T follicular helper cell (primary cell): ENCODE measurements at places on chromosomes 2 and 18.

DNA sequence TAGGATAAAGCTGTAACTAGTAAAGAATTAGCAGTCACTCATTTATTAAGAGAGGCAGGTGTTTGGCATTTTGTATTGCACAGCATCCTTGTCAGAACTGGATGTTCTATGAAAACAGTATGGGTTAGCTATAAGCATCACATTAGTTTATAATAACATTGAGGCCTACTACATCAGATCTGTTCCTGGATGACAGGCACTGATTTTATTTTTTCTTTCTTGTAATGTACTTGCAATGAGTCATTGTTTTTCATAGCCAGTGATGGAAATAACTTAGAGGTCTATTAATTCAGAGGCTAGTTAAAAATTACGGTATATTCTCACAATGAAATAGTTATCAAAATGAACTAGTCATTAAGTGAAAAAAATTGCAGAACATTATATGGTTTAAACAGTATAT lies 13.0 kb upstream of the RMDN2 start:
- no peak for DNase-seq

DNA sequence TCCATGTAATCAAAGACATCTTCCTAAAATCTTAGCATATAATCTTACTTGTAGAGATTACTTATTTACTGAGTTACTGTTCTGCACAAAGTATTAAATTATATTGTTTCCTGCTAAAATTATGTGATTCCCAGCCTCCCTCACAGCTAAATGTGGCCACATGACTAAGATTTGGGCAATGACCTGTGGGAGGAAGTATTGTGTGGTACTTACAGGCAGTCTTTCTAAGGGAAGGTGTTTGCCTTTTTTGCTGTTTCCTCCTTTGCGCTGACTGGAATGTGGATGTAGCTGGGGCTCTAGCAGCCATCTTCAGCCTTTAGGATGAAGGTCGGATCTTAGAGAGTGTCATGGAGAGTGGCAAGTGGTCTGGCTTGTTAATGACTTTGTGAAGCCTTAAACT lies 146.3 kb upstream of the APCDD1 start:
- DNase-seq, result no peak

DNA sequence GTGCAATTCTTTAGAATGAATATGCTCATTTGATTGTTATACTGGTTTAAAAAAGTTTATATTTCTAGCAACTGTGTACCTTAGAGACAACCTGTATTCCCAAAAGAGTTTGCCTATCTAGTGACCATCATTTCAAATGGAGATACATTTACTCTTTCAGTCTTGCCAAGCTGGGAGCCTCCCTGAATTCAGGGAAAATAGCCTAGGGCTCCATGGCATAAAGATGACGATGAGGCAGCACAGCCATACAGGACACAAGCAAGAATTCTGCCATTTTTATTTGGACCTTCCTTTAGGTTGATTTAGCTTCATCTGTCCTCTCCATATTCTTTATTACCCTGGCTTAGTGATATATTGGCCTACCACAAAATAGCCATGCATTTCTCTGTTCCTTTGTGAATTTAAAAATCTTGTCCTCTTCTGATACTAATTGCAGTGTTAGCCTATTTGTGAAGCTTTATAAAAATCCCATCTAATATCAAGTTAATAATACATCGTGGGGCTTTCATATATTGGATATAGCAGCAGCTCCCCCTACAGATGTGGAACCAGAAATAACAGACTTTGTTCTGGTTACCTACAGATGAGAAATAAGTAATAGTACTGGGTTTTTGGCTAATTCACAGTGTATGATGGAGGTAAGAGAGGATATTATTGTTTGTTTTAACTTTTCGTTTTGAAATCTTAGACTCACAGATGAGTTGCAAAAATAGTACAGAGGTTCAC lies 1661.9 kb upstream of the PIK3C3 start:
- DNase-seq, result no peak

GRCh38 chr18:58225101-58225500 lies 181.1 kb downstream of the NEDD4L start:
- DNase-seq, result no peak

- DNase-seq, result no peak
Measured at GRCh38 chr2:72548081-72548764, 277.6 kb downstream of the EXOC6B start.

- DNase-seq, result no peak
Measured at GRCh38 chr2:219214141-219214540, 4.6 kb downstream of the ABCB6 start.

DNA sequence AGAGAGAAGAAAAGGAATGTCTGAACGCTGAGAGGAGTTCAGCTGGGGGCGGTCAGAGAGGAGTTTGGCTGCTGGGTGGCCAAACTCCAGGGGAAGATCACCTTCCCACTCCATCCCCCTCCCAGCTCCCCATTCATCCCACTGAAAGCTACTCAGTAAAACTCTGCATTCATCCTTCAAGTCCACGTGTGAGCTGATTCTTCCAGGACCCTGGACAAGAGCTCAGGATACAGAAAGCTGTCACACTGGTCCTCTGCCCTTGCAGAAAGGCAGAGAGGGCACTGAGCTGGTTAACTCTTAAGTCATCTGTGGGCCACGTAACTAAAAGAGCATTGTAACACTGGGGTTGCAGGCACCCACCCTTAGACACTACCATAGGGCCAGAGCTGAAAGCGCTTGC lies 132.1 kb upstream of the ARL4C start:
- no peak for DNase-seq

DNA sequence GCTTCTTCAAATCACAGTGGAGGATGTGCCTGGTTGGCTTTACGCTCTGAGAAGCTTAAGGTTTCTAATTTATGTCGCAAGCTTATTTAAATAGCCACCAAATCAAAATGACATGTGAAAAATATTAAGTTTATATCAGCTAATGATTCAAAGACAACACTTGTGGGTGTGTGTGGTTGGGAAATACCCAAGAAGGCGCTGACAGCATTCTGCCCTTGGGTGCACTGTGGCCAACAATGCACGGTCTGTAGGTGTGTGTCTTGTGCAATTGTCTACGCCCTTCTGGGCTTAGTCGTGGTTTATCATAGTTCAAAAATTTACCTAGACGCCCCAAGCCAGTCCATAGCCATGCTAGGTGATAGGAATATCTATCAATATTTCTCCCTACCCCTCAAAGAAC lies 60.9 kb downstream of the KCTD1 start:
- DNase-seq, result no peak

GRCh38 chr2:85444629-85445172 lies 26.2 kb downstream of the SH2D6 start:
- DNase-seq, result no peak

- DNase-seq, result no peak
Measured at GRCh38 chr2:42835577-42836371, 43.4 kb upstream of the HAAO start.

DNA sequence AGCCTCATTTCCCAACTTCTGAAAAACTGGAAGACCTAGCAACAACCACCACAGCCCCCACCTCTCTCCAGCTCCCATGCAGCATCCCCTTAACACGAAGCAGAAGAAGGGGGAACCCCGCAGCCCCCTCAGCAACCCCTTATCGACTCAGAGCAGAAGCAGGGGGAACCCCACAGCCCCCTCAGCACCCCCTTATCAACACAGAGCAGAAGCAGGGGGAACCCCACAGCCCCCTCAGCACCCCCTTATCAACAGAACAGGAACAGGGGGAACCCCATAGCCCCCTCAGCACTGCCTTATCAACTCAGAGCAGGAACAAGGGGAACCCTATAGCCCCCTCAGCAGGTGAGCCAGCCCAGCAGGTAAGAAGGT lies 6.7 kb downstream of the SLC66A2 start:
- DNase-seq, result no peak

- no peak for DNase-seq
Measured at GRCh38 chr18:57022716-57023115, 124.2 kb upstream of the BOD1L2 start.

GRCh38 chr2:106825161-106825560 lies 60.8 kb downstream of the ST6GAL2 start:
- no peak for DNase-seq

- DNase-seq, result no peak
Measured at GRCh38 chr2:109386004-109386695, 227.6 kb downstream of the SEPTIN10 start.

DNA sequence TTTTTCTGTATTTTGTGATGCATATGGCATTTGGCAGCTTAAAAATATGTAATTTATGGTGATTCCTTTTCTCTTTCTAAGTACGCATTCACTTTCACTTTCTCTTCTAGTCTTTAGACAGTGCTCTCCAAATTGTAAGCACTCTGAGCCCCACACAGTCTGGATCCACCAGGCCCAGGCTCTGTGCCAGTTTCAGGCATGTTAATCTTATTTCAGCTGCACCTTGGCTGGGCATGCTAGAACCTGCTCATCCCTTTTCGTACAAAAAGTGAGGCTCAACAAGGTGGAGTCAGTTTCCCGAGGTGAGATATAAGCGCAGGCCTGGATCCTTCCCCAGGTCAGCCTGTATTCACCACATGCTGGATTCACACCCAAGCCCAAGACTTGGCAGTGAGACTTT lies 203.9 kb downstream of the MTX2 start:
- DNase-seq, result no peak

GRCh38 chr2:35651688-35652323 lies 703.8 kb upstream of the CRIM1 start:
- DNase-seq, result no peak

- no peak for DNase-seq
Measured at GRCh38 chr2:151930042-151930441, 101.8 kb upstream of the ARL5A start.

- DNase-seq, result no peak
Measured at GRCh38 chr2:120222186-120223033, 790 bp downstream of the TMEM185B start.

DNA sequence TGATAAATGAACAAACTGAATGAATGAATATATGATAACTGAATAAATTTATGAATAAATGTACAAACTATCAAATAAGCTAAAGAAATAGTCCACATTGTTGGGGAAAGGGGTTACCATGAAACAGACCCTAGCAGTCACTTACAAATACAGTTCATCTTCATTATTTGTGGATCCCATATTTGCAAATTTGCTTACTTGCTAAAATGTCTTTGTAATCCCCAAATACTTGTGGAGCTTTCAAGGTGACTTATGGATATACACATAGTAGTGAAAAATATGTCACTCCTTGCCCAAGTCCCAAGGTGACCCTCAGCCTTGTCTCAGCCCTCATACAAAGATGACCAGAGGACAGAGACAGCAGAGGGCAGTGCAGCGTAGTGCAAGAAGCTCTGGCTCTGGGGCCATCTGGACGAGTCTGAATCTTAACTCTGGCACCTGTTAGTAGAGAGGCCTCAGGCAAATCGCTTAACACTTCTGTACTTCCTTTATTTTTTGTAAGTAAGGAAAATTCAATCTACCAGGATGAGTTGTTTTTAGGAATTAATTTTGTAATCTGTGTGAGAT lies 3.1 kb downstream of the PAIP2B start:
- no peak for DNase-seq

DNA sequence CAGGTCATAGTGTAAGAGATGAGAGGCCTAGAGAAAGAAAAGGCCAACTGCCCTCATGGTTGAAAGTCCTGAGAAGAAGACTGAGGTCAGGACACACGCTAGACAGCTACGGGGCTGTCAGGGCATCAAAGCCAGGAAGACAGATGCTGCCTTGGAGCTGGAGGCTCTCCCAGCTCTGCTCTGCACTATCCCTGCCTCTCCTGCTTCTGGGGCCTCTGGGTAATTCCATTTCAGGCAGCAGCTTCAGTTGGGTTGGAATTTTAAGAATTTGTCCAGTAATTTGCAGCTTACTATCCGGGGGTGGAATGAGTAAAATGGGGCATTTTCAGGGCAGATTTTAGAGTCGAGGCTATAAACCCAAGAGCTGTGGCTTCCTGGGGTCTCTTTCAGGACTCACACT lies 76.2 kb upstream of the CTAGE1 start:
- DNase-seq, result no peak

GRCh38 chr2:145017149-145017548 lies 497.2 kb upstream of the ZEB2 start:
- DNase-seq, result no peak

DNA sequence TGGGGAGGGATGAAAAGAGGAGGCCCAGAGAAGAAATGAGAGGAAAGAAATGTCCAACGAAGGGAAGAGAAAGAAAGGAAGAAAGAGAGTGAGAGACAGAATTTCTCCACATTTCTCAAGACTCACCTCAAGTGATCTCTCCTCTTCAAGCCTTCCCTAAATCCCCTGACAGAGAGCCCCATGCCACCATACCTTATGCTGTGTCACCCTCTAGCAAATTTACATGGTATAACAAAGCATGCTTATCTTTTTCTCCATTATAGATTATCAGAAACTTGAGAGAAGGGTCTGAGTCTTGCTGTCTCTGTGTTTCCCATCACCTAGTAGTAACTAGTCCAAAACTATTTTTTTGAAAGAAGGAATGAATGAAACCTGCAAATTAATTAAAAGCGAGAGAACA lies 1208.4 kb downstream of the DPP10 start:
- DNase-seq, result no peak

GRCh38 chr2:45567974-45568789 lies 42.9 kb downstream of the SRBD1 start:
- DNase-seq, result no peak

DNA sequence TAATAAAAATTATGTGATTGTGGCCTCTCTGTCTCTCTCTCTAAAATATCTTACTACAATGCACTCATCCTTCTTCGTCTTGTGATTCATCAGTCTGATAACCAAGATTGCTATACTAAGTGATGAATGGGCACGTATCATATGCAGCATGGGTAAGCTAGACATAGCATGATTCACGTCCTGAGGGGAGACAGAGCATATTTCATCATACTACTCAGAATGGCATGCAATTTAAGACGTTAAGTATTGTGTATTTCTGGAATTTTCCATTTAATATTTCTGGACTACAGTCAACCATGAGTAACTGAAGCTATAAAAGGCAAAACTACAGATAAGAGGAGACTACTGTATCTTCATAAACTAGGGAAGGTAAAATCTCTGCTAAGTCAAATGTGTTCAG lies 97.0 kb upstream of the CD226 start:
- no peak for DNase-seq

DNA sequence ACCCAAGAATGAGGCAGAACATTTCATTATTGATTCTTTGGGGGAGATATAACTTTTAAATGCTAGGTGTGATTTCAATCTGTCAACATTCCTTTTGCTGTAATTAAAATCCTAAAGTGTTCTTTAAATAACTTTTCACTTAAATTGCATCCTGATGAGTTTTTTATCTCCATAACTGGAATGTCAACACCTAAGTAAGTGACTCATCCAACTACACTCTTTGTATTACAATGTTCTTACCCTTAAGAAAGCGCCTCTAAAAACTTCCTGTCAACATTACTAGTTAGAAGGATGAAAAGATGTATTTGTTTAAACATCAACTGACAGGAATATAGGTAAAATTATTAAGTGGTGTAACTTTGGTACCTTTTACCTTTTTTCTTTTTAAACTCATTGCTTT lies 1657.0 kb downstream of the LRP1B start:
- DNase-seq, result no peak

GRCh38 chr2:23135481-23136100 lies 249.4 kb upstream of the KLHL29 start:
- DNase-seq, result no peak

GRCh38 chr2:132448771-132449170 lies 32.2 kb downstream of the GPR39 start:
- DNase-seq, result no peak

DNA sequence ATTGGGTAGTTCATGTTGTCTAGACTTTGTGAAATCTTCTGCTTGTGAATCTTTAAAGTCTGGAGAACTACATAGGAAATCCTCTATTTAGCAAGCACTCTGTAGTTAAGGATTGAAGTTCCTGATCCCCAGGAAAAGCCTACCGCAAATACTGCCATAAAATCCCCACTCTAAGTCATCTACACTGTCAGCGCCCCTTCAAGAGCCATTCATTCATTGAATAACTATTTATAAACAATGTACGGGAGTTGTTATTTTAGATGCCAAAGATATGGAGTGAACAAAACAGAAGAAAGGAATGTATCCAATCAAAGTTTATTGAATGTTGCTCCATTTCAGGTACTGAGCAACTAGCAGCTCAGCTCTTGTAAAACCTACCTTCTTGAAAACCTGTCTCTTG lies 36.5 kb upstream of the SLC39A10 start:
- DNase-seq, result no peak
